Upper lobe of left lung (tissue), 6 donors: ENCODE measurements at places on chromosomes 3 and 15. TPM values are rescaled to one million over a fixed set of nuclear protein-coding genes. Genes with fewer than 3 reads are reported as not detected.

Gene TLR9
- 1.1 TPM for total RNA-seq

Gene TRIM42
- not detected for total RNA-seq

Gene UBA7
- 118 TPM for total RNA-seq

Gene OSBPL10
- 13.6 TPM for total RNA-seq

Gene GOLGA8K
- total RNA-seq: not detected

Gene C15orf61
- total RNA-seq: 3.9 TPM

Gene MRAS
- total RNA-seq: 15.7 TPM
